ENCODE measurements at places on chromosomes 6 and 20.

- DNase-seq = no peak
These were observed 86.0 kb downstream of the ALDH8A1 start for GRCh38 chr6:134863763-134864510.

- DNase-seq = no peak
These were observed 73.6 kb downstream of the ERMARD start for GRCh38 chr6:169824848-169825557.

DNA sequence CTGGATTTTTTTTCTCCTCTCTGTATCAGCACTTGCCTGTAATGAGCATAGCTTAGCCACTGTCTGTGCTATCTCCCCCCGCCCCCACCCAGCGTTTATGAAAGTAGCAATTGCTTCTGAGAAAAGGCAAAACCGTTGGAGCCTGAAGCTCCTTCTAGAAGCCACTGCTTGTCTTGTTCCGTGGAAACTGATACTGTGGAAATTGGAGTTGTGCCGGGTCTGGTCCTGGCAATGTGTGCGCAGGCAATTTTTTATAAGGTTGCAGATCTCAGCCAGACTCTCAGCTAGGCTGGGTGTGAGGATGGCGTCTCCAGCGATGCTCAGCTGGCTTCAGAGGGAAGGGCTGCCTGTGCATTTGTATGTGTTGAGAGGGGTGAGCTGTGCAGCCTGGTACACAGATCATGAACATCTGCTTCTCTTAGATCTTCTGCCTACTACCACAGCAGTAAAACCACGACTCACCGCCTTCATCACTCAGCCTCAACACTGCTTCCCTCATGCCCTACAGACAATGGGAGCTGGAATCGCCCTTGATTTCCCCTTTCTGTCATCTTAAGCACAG lies 72.4 kb upstream of the GTSF1L start:
- DNase-seq = no peak

GRCh38 chr6:118724211-118724610 lies 72.8 kb upstream of the CEP85L start:
- no peak for DNase-seq

DNA sequence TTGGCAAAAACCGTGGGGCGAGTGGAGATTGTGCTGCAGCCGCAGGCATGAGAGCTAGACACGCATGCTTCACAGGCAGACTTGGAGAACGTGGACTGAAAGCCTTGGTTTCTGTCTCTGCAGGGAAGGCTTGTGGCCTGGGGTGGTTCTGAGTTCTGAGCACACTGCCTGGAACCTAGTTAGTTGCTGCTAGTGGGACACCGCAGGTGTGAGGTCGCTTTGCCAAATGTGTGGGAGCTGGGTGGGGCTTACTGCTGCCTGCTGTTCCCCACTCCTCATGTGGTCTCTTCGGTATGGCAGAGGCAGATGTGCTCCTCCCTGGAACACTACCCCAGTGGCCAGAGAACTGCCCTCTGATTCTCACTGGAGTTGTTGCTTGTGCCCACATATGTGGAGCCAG lies 484.0 kb downstream of the MMUT start:
- DNase-seq = no peak

Measured in activated CD4-positive, alpha-beta T cell treated with anti-CD3 and anti-CD28 coated beads for 1 hour (primary cell).